ENCODE measurements at places on chromosomes 7 and 10. TPM values are rescaled to one million over a fixed set of nuclear protein-coding genes. Genes with fewer than 3 reads are reported as not detected.

The TRPV5 gene
- total RNA-seq = not detected

The HACD1 gene
- 29.6 TPM for total RNA-seq

The LRRC18 gene
- total RNA-seq = not detected

The DLX5 gene
- not detected for total RNA-seq

The PALD1 gene
- 5.2 TPM for total RNA-seq

The NXPH1 gene
- not detected for total RNA-seq

The PNLIPRP2 gene
- total RNA-seq = not detected

The PNLIP gene
- total RNA-seq = not detected

The ZSCAN21 gene
- total RNA-seq = 9.7 TPM

The ZNF365 gene
- 1.8 TPM for total RNA-seq

The KAZALD1 gene
- total RNA-seq = 21.2 TPM

The ASAH2 gene
- 8.3 TPM for total RNA-seq

The IKZF1 gene
- not detected for total RNA-seq

The FAM25G gene
- not detected for total RNA-seq

The CDHR3 gene
- 8.7 TPM for total RNA-seq

The SSC4D gene
- total RNA-seq = 3.5 TPM

The ZCWPW1 gene
- 7.4 TPM for total RNA-seq

The TUBB8 gene
- total RNA-seq = 0.59 TPM

The TET1 gene
- 2.4 TPM for total RNA-seq

The MMP21 gene
- not detected for total RNA-seq

The FASTK gene
- total RNA-seq = 104 TPM
